ENCODE measurements at places on chromosomes 2 and 18.

DNA sequence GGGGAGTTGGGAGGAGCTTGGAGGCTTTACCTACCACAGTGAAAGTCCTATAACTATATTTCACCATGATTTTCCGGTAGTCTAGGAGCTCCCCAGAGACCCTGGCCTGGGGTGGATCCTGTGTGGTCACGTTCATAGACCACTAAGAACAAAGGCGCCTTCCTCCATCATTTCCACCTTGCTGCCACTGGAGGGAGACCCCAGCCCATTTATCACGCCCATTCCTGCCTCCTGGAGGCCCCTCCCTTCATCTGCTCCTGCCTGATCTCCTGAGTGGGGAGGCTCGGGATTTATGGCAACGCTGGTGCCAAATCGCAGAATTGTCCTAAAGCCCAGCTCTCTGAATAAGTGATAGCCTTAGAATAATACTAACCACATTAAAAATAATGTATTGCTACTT is 507.6 kb upstream of the SPHKAP start:
- no peak for DNase-seq

DNA sequence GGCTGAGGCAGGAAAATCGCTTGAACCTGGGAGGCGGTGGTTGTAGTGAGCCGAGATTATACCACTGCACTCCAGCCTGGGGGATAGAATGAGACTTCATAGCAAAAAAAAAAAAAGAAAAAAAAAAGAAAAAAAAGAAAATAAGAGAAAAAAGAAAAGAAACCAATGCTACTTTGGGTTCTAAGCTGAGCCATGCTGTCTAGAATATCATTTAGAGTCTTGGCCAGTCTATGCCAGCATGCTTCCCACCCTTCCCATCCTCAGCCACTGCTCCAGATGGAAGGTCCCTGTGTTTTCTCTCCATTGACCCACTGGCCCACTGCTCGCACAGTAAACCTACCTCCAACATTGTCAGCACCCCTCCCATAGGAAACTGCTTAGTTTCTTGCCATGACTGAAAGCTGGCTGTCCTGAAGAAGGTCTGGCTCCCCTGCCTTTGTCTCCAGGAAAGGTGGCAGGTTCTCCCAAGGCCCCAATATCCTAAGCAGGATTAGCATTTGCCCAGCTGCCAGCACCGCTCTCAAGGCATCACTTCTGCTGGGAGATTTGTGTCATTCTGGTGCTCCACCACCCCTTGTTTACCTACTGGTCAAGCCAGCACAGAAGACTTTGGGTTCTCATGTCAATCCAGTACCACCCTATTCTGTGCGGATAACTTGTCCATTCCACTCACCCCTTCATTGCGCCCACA is 47.3 kb upstream of the PAPOLG start:
- DNase-seq = no peak

DNA sequence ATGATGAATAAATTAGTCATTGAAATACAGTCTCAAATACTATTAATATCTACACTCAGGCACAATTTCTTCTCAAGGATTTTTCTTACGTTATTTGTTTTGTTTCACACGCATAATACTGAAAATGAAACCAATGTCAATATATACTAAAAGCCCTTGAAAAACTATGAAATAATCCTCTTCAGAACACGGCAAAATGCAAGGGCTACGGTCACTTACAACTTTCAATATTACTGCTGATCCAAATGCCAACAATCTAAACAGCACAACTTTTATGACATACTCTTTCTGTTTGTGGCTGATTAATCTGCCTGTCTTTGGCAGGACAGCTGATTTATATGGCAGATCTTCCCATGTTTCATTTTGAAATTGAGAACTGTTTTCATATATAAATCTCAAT is 68.3 kb downstream of the LRPPRC start:
- DNase-seq = no peak

- no peak for DNase-seq
Measured at GRCh38 chr2:135055182-135055786, 3.2 kb downstream of the RAB3GAP1 start.

DNA sequence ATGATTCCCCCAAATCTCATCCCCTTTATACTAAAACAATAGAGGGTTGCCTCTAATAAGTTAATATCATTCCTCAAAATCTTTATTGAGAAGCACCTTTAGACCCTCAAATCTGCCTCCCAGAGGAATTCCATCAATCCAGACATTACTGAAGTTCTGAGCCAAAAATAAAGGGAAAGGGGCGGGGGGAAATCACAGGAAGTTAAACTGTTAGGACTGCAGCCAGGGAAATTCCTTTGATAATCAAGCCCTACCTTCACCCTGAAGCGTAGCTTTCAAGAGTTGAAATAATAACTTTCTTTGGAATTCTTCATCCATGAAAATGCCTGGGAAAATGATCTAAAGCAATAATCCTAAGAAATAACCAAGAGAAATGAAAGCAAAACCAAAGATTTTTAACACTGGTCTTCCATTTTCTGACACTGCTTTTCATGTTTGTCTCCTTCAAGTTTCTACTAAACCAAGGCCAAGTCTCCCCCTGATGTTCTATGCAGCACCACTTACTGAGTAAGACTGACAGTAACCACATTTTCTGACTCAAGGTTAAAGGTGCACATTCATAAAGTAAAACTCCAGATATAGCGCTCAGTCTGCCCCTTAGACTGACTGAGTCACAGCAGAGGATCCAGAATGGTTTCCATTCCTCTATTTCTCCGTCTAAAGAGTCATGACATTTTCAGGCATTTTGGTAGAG is 78.2 kb downstream of the TCF4 start:
- no peak for DNase-seq

DNA sequence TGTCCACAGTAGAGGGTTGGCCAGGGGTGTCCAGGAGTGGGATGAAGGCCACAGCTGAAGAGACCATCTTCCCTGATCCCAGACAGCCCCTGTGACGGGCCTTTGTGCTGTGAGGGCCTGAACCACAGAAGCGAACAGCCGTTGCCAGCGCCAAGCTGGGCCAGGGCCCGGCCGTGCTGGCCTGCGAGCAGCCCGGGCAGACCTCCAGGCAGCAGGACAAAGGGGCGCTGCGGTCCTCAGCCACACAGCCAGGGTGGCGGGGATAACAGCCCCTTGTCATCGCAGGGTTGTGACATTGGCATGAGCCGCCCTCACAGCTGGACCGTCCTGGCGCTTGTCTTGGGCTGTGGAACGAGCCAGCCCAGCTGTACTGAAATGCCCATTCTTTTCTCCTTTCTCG is 161.1 kb downstream of the FAM210A start:
- no peak for DNase-seq

DNA sequence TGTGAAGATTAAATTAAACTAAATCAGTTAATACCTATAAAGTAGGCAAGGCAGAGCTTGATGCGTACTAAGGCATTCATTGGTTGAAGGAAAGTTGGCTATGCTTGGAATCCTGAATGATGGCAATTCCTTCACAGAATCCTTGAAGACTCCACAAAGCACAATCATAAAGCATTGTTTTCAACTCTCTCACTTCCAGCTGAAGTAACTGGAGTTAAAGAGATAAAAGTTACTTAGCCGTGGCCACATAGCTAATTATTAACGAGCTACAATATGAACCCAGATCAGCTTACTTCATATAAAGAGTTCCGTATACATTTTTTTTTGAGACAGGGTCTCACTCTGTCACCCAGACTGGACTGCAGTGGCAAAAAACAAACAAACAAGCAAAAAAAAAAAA is 483.9 kb upstream of the DDX18 start:
- DNase-seq = no peak

DNA sequence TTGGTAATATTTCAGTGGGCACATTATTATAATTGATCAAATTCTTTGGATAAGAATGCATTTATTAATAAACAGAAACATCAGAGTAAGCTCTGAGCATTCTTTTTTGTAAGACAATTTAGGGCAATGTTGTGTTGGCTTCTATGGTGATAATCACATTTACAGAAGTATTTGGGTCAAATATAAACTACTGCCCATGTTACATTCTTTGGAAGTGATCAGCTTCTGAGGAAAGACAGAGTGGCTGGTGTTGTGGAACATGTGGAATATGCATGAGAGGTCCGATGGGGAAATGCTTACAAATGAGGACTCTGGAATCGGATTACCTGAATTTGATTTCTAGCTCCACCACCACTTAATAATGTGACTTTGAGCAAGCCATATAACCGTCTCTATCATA is 19.4 kb downstream of the SERPINB13 start:
- no peak for DNase-seq

DNA sequence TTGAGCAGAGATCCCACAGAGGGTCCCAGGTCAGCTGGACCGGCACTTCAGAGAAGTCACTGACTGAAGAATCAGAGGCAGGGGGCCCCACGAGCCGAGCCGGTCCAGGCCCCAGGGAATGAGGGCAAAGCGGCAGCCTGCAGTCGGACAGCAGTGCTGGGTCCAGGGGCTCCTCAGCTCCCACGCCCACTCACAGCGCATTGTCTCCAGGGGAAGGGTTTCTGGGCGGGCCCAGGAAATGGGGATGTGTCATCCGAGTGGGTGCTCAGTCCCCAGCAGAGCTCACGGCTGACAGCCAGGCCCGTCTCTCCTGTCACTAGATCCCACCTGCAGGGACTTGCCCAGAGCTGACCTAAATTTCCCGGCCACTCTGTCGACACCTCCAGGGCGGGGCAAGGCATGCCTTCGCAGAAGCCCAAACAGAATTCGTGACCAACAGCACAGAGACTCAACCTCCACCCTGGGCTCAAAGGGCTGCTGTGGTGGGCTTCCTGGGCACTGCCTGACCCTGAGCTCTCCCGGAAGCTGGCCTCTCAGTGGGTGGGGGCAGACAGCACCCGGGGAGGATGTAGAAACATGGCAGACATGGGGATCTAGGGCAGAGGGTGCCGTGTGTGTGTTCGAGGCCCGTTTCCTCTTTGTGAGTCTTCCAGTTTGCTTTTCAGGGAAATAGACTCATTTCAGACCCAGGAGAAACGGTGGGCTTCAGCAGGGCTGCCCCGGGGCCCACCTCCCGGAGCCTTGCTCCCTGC is 42.1 kb upstream of the TAF1B start:
- DNase-seq = no peak

- no peak for DNase-seq
Measured at GRCh38 chr2:80529466-80530165, 225.1 kb upstream of the LRRTM1 start.

DNA sequence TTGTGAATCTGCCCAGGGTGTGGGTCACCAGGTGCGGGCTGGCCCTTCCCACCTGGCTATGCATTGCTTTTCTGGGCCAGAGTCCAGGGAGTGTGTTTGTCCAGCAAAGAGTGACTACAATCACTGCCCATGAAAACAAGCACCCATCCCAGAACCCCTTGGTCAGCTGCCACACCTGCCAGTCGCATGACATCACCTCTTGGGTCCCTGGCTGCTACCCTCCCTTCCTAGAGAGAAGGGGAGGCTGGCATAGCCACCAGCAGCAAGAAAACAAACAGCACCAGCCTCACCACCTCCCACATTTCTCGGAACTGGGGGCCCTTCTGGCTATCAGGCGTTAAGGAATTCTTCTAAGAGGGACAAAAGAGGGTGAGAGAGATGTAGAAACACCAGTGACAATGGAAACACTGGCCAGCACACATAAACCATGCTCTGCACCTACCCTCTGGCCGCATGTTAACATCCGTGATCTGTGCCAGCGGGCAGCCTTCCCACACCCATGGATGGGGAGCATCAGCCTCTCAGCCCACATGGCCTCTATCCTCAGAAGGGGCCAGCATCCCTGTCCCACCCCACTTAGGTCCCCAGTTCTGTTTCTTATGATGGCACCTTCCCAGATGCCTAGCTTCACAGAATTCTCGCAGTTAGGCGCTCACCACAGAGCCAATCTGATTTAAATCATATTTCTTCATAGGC is 109.7 kb upstream of the GLI2 start:
- no peak for DNase-seq

DNA sequence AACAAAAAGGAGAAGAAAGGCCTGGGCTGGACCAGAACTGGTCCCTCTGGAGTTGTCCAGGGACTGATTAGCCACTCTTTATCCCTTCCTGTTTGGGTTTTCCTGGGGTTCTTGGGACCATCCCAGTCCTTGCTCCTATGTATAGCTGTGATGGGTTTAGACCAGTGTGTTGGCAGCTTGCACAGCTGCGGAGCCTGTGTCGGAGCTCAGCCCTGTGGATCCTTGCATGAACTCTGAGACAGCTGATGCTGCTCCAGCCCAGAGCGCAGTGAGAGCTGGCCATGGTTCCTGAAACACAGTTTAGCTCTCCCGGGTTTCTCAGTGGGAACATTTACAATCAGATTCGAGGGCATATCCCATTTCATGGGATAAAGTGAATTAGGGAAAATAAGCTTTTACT is 16.9 kb downstream of the IMPA2 start:
- no peak for DNase-seq

DNA sequence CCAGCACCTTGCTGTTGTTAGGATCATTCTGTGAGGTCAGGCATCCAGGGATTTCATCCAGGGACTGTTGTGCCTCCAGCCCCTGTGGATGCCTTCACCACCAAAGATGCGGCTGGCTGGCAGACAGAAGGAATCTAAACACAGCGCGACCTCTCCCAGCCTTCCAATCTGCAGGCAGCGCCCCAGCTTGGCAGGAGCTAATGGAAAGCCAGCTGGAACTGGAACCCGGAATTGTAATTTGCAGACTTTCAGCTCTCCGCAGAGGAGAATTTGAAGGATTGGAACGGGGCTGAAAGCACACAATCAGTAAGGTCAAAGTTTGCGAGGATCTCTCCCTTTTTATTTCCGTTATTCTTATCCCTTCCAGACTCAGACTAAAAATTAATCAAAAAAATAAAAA is 127.8 kb downstream of the TRIB2 start:
- no peak for DNase-seq

DNA sequence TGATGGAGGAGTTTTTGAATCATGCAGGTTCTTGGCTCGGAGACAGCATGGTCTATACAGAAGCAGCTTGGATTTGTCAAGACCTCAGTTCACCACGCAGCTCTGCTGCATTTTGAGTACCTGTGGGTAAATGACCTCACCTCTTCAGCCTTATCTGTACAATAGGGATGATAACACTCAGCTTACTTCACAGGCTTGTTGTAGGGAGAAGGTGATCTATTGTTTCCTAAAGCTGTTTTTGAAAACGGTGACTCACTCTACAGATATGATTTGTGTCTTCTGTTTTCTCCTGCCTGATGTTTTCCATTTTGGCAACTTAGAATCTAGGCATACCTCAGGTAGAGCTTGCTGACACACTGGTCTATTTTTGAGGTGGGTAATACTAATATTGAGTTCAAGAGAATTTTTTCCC is 80.3 kb downstream of the FMNL2 start:
- no peak for DNase-seq

DNA sequence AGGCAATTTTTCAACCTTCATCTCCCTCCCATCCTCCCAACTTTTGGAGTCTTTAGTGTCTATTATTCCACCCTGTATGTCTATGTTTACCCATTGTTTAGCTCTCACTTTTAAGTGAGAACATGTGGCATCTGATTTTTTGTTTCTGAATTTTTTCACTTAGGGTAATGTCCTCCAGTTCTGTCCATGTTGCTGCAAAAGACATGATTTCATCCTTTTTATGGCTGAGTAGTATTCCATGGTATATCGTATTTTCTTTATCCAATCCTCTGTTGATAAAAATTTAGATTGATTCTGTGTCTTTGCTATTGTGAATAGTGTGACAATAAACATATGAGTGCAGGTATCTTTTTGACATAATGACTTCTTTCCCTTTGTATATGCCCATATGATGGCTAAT is 48.2 kb downstream of the G6PC2 start:
- DNase-seq = no peak

- no peak for DNase-seq
Measured at GRCh38 chr2:6301426-6301825, 564.3 kb downstream of the CMPK2 start.

All from T follicular helper cell (primary cell).